ENCODE measurements at places on chromosomes 2 and 18. TPM values are rescaled to one million over a fixed set of nuclear protein-coding genes. Genes with fewer than 3 reads are reported as not detected.

DNA sequence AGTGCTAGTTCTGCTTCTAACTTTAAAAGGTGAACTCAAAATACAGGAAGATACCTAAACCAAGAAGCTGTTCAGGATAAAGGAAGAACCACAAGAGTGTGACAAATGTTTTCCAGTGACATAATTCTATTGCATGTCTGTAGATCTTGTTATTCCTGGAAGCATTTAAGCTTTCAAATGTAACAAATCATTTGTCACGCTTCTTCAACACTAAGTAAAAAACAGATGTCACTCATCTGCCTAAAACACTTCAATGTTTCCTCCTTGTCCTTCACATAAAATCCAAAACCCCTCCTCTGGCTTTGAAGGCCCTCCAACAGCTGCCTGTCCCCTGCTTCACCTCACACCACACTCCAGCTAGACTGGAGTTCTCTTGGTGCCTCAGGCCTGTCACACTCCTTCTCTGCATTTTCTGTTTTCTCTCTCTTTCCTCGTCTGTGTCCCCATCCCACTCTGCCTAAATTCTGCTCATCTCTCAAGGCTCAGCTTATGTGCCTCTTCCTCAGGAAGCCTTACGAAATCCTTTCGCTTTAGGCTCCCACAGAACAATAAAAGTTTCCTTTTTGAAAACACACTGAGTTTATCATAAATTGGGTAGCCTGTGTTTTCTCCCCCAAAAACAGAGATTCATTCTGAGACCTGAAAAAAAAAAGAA lies 6.4 kb upstream of the CLEC4F start:
- no peaks in the 10 kb centered on the region for H3K4me1 ChIP-seq
- no peak overlapping the region for H3K4me3 ChIP-seq

GRCh38 chr2:122563781-122564180 lies 808.3 kb downstream of the TSN start:
- H3K4me3 ChIP-seq = no peak overlapping the region
- no peak for DNase-seq
- no peak overlapping the region for H3K27ac ChIP-seq
- H3K36me3 ChIP-seq = no peaks in the 10 kb centered on the region

- H3K27ac ChIP-seq = peak overlapping the region; percentile 96
- DNase-seq = no peak
- H3K4me1 ChIP-seq = peaks cover 55% of the 10 kb centered on the region
- H3K4me3 ChIP-seq = peak overlapping the region; percentile 36
Observed at GRCh38 chr2:36708041-36708741, 11.7 kb downstream of the VIT start.

GRCh38 chr2:46544581-46544980 lies 65.2 kb downstream of the TMEM247 start:
- peak overlapping the region; percentile 93 for H3K27ac ChIP-seq
- peaks cover 44% of the 10 kb centered on the region for H3K4me1 ChIP-seq
- no peak overlapping the region for H3K4me3 ChIP-seq
- DNase-seq = no peak
- no peaks in the 10 kb centered on the region for H3K27me3 ChIP-seq
- H3K36me3 ChIP-seq = peaks cover 18% of the 10 kb centered on the region

DNA sequence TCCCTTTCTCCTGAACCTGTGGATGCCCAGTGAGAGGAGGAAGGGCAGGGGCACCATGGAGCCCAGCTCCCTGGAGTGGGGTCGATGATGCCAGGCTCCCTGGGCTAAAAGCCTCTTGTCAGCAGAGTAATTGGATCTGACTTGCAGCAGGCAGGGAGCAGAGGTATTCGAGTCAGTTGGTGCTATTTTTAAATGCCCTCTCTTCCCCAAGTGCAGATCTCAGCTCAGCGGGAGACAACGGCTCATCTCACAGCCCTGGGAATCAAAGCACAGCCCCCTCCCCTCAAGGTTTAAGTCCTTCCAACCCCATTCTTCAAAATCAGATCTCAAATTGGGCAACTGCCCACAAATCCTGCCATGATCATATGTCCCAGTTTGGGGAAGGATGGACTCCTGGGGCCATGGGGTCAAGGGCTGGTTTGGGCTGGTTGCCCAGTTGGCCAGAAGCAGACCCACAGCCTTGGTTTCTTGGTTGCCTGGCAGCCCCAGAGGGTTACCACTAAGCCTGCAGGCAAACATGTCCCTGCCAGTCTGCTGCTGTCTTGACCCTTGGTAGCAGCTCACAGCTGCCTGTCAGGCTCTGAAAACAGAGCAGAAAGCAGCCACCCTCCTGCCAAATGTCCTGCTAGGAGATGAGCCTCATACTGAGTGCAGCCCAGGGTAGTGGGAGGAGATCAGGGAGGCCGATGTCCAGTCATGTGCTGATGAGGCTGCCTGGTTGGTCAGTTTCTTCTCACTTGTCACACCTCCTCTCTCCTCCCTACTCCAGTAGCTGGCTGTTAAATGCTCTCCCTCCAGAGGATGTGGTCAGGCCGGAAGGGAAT lies 244.9 kb downstream of the LOXHD1 start:
- no peak overlapping the region for H3K4me3 ChIP-seq
- H3K4me1 ChIP-seq = peaks cover 49% of the 10 kb centered on the region
- peaks cover 8% of the 10 kb centered on the region for H3K27me3 ChIP-seq
- H3K36me3 ChIP-seq = no peaks in the 10 kb centered on the region
- H3K27ac ChIP-seq = peak overlapping the region; percentile 87

GRCh38 chr2:234556848-234557573 lies 60.1 kb upstream of the ARL4C start:
- no peak overlapping the region for H3K4me3 ChIP-seq
- H3K27me3 ChIP-seq = peaks cover 3% of the 10 kb centered on the region
- DNase-seq = no peak
- H3K4me1 ChIP-seq = peaks cover 3% of the 10 kb centered on the region
- H3K27ac ChIP-seq = no peak overlapping the region

DNA sequence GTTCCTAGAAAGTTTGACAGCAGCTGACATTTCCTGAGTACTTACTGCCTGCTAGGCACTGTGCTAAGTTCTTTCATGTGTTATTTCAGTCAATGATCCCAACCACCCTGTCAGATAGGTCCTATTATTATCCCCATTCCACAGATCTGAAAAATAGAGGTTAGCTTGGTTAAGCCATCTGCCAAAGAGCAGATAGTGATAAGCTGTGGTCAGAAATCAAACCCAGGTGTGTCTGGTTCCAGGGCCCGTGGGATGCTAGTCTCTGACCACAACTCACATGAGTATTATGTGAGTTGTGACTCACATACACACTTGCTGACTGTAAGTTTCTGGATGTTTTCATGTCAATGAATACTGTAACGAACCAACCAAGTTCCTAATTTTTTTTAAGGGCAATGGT lies 132.0 kb upstream of the APCDD1 start:
- no peak for DNase-seq
- no peak overlapping the region for H3K27ac ChIP-seq
- peaks cover 25% of the 10 kb centered on the region for H3K27me3 ChIP-seq
- no peaks in the 10 kb centered on the region for H3K36me3 ChIP-seq

- no peaks in the 10 kb centered on the region for H3K27me3 ChIP-seq
- no peak for DNase-seq
- no peak overlapping the region for H3K27ac ChIP-seq
- no peak overlapping the region for H3K4me3 ChIP-seq
- peaks cover 8% of the 10 kb centered on the region for H3K4me1 ChIP-seq
- no peaks in the 10 kb centered on the region for H3K36me3 ChIP-seq
Observed at GRCh38 chr18:59705145-59705544, 7.9 kb upstream of the CCBE1 start.

- no peak overlapping the region for H3K4me3 ChIP-seq
- DNase-seq = no peak
- H3K27me3 ChIP-seq = no peaks in the 10 kb centered on the region
- peak overlapping the region; percentile 75 for H3K27ac ChIP-seq
Observed at GRCh38 chr18:24988253-24988840, 363.6 kb downstream of the ZNF521 start.

DNA sequence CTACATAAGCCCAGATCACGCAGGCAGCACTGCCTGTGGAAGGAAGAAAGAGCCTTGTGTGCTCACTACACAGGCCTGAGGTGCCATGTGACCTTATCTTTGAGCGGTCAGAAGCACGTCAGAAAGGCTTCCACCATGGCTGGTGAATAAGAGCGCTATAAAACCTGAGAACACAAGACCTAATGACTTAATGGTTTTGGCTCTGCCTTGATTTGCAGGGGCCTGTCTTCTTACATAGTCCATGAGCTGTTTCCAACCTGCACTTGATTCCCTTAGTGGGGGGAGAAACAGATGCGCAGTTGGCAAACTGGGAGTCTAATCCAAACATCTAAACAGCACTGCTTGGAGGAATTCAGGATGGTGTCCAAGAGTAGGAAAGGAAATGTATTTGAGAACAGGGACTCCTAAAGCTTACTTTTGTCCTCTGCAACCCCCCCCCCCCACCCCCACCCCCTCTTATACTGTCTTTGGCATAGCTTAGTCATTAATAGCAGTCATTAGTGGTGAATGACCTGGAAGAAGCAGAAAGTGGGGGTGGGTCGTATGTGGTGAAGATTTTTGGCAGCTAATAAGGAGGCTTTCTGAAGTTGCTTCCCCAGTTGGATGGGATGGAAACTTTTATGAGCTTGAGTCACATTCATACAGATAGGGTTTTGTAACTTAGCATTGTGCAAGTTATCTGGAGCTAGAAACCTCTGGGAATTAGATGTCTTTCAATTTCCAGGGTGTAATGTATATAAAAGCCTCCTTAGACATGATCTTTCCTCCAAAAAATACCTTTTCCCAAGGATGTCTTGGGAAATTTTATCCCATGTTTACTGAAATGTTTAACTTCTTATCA lies 454.1 kb downstream of the MEIS1 start:
- DNase-seq = no peak
- H3K4me3 ChIP-seq = no peak overlapping the region
- H3K36me3 ChIP-seq = no peaks in the 10 kb centered on the region
- H3K27me3 ChIP-seq = peaks cover 5% of the 10 kb centered on the region
- no peak overlapping the region for H3K27ac ChIP-seq
- H3K4me1 ChIP-seq = no peaks in the 10 kb centered on the region

DNA sequence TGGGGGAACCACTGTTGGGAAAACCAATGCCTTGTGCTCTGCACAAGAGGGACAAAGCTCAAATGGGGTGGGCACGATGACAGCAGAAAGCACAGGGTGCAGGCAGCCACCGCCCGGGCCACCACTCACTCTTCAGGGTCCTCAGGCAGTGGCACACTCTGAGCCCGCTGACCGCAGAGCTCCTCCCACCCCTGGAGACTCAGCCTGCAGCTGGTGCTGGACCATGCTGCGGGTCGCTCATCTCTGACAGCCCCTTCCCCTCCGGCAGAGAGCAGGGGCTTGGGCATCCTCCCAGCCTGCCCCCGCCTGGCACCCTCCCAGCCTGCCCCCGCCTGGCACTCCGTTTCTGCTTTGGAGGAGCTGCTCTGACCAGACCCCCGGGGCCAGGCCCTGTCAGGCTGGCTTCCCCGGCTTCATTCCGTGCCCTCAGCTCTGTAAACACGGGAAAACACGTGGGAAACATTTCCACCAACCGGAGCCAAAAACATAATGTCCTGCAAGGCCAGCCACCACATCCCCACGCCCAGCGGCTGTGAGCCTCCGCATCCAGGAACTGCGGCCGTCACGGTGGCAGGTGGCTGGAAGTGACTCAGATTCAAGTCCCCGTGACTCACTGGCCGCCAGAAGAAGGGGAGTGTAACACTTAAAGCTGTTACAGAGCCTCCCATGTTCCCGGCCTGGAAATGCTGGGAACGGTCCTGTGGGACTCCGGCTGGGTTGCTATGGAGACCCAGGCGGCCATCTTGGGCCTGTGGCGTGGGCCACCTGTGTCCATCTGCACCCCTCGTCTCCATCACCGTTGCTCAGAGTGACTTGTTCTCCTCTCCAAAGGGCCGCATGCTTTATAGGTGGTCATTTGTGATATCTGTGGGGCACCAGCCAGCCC lies 6.8 kb upstream of the SNED1 start:
- peaks cover 34% of the 10 kb centered on the region for H3K4me1 ChIP-seq
- H3K27me3 ChIP-seq = no peaks in the 10 kb centered on the region
- H3K36me3 ChIP-seq = no peaks in the 10 kb centered on the region
- no peak for DNase-seq
- H3K4me3 ChIP-seq = peak overlapping the region; percentile 38

GRCh38 chr2:44218771-44219170 lies 50.1 kb downstream of the PPM1B start:
- no peak for DNase-seq
- no peak overlapping the region for H3K27ac ChIP-seq
- peaks cover 10% of the 10 kb centered on the region for H3K36me3 ChIP-seq
- no peak overlapping the region for H3K4me3 ChIP-seq

Gene SNRNP200
- 122 TPM for total RNA-seq

- no peak overlapping the region for H3K4me3 ChIP-seq
- peak overlapping the region; percentile 63 for H3K27ac ChIP-seq
- peaks cover 2% of the 10 kb centered on the region for H3K27me3 ChIP-seq
- no peak for DNase-seq
- peaks cover 23% of the 10 kb centered on the region for H3K4me1 ChIP-seq
Observed at GRCh38 chr18:58402247-58402646, 226.6 kb downstream of the ALPK2 start.

GRCh38 chr2:200985799-200986198 lies 22.3 kb upstream of the ORC2 start:
- H3K36me3 ChIP-seq = peaks cover 26% of the 10 kb centered on the region
- H3K4me1 ChIP-seq = no peaks in the 10 kb centered on the region
- DNase-seq = no peak

DNA sequence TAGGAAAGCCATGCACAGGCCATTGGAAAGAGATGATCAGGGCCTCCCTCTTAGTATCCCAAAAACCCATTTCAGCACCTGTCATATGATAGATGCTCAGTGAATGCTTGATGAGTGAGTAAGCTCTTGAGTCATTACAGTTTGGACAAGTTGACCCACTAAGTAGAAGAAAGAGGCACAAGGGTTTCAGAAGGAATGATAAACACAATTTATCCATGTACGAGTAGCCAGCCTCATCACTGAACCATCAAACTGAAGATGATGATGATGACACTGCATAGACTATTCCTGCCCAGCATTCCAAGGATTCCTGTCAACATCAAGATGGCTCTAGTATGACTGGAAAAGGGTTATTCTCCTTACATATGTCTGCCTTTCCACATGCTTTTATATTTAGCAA lies 596.0 kb downstream of the BCL11A start:
- H3K4me3 ChIP-seq = no peak overlapping the region
- H3K27me3 ChIP-seq = no peaks in the 10 kb centered on the region
- H3K27ac ChIP-seq = no peak overlapping the region
- no peaks in the 10 kb centered on the region for H3K4me1 ChIP-seq

DNA sequence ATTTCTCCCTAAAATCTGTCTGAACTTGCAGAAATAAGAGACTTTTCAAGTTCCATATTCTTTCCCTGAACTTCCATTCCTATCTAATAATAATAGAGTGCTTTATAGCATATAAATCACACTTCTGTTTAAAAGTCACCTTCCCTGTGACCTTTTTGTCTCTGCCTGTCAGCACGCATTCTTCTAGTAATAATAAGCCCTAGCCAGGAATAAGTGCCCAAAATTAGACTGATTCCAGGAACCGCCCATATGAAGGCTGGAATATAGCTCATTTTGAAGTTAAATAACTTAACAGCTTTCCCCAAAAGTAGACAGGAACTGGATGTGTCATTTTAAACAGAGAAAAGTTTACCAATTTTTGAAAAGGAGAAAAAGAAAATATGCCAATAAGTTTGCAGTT lies 576.5 kb downstream of the EPHA4 start:
- H3K4me1 ChIP-seq = peaks cover 5% of the 10 kb centered on the region
- no peak for DNase-seq
- no peaks in the 10 kb centered on the region for H3K36me3 ChIP-seq
- no peak overlapping the region for H3K27ac ChIP-seq
- H3K4me3 ChIP-seq = no peak overlapping the region

GRCh38 chr2:164504253-164504652 lies 117.0 kb downstream of the GRB14 start:
- no peak for DNase-seq
- no peak overlapping the region for H3K27ac ChIP-seq
- no peaks in the 10 kb centered on the region for H3K4me1 ChIP-seq

Measured in osteocyte (in vitro differentiated cells).